ENCODE measurements at places on chromosomes 4 and X.

- no peak for DNase-seq
Observed at GRCh38 chr4:34043131-34043530, 2201.2 kb downstream of the ARAP2 start.

- no peak for DNase-seq
Observed at GRCh38 chrX:119758731-119759247, 401 bp downstream of the SOWAHD start.

GRCh38 chr4:185787926-185788679, 23.9 kb downstream of the SORBS2 start:
- DNase-seq, result no peak

GRCh38 chr4:55499495-55499894, 47.2 kb downstream of the CLOCK start:
- DNase-seq, result no peak

DNA sequence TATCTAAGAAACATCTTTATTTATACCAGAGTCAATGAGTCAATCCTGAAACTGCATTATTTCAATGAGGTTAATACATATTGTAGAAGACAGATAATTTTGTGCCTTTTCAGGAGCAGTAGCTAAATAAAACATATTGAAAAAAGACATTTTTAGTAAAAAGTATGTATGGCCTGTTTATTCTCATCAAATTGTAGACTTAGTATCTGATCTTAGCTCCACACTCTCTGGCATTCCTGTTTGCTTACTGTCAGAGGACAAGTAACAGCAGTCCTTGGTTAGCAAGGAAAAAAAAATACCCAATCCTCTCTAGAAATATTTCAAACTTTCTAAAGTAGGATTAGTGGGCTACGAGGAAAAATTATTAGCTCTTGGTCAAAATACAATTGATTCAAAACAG, 50.5 kb upstream of the GUCY1A1 start:
- no peak for DNase-seq

GRCh38 chr4:5050520-5051277, 581 bp upstream of the STK32B start:
- DNase-seq, result no peak

DNA sequence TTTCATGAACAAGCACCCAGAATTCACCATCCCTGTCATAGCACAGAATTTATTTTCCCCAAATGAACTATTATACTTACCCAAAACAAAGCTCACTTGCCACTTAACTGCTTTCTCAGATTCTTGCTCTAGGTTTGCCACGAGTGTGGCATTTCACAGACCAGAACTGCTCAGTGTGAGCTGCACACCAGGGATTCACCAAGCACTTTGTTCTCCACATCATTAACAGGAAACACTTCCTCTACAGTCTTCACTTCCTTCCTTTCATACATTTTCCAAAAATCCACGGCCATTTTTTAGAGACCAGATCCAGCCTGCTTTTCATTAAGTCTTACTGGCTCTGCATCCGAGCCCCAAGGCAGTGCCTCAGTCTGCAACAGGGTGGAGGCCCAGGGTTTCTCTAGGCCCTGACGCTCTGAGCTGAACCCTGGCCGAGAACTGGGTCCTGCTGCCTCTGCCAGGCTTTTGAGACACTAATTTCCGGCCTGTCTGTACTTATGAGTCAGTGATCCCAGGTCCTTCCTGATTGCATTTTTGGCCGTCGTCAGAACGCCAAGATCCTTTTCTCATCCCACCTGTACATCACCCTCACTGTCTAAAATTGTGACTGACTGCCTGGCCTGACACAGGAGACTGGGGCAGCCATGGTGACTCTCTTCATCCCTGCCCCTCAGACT, 67.6 kb upstream of the MTNR1A start:
- no peak for DNase-seq

DNA sequence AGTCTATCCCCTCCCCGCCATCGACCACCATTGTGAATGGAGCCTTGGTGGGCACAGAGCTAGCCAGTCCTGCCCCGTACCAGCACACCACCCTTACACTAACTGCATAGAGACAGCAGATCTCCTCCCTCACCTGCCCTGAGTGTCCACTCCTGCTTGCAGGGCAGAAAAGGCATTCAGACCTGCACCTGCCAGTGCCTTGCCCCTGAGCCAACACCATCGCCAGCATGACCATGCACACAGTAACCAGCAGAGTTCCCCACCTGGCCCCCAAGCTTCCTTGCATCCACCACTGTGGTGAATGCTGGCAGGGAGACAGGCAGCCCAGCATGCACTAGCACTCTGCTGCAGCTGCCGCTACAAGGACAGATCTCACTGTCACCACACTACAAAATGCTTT, 397.1 kb downstream of the KLHL4 start:
- no peak for DNase-seq

GRCh38 chr4:81557306-81557705, 85.6 kb upstream of the RASGEF1B start:
- DNase-seq, result no peak
